ENCODE measurements at places on chromosomes 4 and X.

DNA sequence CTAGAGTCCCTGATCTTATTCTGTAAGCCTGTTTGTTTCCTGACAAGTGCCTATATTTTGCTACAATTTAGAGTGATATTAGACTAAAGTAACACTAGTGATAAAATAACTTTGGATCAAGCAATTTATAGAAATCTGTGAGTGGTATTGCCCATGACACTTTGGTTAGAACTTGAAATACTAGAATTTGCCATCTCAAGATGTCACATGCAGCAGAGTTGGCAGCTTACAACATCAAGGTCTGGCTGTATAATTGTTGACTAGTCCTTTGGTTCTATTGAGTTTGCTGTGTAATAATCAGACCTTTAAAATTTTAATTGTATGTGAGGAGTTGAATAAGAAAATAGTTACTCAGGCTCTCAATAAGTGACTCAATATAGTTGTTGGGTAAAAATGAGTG lies 167.1 kb downstream of the RAPGEF2 start:
- no peak for DNase-seq

DNA sequence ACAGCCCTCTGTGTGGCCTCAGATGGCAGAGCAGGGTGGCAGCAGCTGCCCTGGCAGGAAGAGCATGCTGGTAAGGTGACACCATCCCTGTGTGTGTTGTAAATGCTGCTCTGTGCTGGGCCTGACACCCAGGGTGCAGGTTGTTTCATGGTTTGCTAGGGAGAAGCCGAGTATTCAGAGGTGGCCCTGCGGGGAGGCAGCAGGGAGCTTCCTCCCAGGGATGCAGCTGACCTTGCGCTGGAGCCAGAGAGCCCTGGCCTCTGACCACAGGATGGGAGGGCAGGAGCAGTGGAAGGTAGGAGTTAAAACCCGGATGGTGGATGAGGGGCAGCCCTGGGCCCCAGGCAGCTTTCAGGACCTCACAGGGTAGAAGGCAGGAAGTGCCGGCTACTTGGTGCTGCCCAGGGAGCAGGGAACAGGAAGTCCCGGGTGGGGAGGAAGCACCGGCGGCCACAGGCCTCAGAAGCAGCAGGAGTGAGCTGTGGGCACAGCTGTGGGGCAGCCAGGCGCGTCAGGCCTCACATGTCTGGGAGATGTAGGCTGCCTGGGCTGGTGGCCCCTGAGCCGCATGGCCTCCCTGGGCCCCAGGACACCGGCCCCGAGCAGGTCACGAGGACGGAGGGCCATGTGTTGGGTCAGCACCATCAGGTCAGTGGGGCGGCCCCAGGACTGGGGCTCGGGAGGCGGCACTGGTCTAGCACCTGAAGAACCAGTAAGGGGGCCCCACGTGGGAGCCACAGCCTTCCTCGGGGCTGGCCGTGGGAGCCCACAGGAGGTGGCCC lies 19.1 kb downstream of the SH3BP2 start:
- peak; percentile 75 for DNase-seq

GRCh38 chr4:189202869-189203271 lies 737.8 kb upstream of the FRG1 start:
- DNase-seq, result no peak

DNA sequence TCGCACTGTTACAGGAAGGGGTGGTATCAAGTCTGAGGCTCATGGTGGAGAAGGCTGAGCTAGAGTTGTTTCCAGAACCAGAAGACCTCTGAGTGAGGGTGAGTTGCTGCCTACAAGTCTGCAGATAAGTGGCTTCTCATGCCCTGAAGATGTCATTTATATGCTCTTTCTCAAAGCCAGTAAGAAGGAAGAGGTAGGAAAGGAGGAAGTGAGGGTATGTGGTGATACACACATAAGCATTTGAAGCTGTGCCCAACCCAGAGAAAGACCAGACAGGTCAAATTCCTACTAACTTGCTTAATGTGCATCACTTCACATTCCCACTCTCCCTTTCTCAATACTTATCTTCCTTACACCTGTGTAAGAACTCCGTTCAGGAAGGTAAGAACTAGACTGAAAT lies at the start of gene PPBP:
Gene PPBP (minus strand): TSS at position 130 of the 400 bp plus-strand sequence. CDS start 87 bp downstream, at position 43.
- no peak for DNase-seq

DNA sequence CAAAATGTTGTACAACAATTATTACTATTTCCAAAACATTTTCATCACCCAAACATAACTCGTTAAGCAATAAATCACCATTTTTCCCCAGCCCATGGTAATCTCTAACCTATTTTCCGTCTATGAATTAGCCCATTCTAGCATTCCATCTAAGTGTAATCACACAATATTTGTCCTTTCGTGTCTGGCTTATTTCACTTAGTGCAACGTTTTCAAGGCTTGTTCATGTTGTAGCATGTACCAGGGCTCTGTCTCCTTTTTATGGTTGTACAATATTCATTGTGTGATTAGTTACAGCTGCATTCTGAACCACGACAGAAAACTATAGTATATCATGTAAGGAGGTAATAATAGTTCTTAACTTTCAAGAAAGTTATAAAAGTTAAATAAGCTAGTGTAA lies 656.0 kb upstream of the HS3ST1 start:
- no peak for DNase-seq

GRCh38 chr4:2536193-2537010 lies at the start of gene FAM193A:
TSS of gene FAM193A (plus strand) at chr4:2536647. CDS start at chr4:2536916, 269 bp downstream.
- peak; percentile 99 for DNase-seq

DNA sequence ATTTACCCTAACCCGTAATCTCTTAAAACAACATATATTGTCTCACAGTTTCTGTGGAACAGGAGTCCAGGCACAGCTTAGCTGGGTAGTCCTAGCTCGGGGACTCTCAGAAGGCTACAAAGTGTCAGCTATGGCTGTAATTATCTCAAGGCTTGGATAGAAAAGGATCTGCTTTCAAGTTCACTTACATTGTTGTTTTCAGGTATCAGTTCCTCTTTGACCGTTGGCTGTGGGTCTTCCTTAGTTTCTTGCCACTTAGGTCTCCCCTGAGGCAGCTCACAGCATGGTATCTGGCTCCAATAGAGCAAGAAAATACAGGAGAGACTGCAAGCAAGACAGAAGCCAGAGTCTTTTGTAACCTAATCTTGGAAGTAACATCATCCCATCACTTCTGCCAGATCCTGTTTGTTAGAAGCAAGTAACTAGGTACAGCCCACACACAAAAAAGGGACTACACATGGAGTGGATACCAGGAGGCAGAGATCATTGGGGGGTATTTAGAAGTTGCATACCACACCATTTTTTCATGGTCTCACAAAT lies 137.0 kb downstream of the MAGEB5 start:
- DNase-seq, result no peak

DNA sequence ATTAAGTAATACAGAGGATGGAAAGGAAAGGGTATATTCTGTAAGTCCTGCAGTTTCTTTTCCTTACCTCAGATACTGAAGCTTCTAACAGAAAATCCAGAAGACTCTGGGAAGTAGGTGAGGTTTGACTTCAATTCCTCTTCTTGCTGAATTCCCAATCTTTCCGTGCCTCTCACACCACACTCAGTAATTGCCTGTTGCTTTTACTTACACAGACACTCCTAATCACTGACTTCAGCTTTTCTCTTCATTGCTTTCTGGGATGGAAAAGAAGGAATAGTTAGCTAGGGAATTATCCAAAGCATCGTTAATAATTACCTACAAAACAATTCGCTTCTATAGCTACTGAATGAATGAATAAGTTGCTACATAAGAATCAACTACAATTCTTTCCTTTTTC lies 163.6 kb downstream of the FBXO8 start:
- DNase-seq, result no peak

GRCh38 chr4:54277691-54278090 lies 48.6 kb downstream of the PDGFRA start:
- no peak for DNase-seq

- no peak for DNase-seq
These were observed 28.4 kb downstream of the CLDN2 start for GRCh38 chrX:106948641-106949040.

GRCh38 chrX:40570346-40571093 lies 10.2 kb upstream of the ATP6AP2 start:
- DNase-seq, result peak; percentile 15

DNA sequence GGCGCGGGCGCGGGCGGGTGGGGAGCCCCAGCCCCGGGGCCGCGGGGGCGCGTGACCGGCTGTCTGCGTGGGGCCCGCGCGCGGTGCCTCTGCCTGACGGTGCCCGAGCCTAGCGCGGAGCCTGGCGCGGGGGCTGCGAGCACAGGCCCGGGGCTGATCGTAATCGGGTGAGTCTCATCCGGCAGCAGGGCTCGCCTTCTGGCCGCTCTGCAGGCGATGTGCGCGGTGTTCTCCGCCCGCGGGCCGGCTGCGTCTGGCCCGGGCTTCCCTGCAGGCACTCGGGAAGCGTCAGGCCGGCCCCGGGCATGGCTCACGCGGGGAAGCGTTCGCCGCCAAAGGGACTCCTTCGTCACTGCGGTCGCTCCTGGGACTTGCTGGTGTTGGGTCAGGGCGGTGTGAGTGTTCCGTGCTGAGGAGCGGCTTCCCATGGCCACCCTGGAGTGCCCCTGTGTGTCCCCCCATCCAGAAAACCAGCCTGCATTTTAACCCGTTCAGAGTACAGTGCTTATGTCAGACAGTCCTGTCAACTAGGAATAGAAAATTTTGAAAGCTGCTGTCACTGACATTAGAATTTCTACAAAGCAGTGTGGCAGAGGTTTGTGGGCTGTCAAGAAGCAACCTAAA lies 40.6 kb downstream of the FAM149A start:
- peak; percentile 25 for DNase-seq

- DNase-seq, result no peak
These were observed 664.3 kb downstream of the RPA4 start for GRCh38 chrX:97547877-97548578.

DNA sequence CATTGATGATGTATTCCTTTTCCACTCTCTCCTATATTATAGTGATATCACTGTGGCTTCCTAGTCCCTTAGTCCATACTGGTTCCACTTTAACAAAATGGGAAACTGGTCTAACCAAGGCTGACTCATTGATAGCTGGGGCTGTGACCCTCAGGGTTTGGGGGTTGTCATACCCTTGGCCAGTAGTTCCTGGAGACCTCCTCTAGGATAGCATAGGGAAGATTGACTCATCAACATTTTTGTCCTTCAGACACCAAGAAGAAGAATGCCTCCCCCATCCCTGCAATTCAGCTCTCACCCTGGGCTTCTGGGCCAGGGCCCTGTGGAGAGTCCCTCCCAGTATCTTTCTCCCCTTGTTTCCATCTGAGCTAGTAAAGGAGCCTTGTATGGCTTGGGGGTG lies 68.8 kb upstream of the PRPS1 start:
- DNase-seq, result no peak

DNA sequence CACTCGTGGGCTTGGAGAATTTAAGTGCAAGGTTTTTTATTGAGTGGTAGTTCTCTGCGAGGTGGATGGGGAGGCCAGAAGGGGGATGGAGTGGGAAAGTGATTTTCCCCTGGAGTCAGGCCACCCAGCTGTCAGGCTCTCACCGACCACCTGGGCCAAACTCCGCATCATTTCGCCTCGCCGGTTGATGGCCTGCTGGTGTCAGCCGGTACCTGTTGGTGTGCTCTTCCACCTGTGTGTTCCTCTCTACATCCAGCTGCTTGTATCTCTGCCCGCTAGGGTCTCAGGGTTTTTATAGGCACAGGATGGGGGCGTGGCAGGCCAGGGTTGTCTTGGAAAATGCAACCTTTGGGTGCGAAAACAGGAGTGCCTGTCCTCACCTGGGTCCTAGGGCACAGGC lies 200.9 kb downstream of the DACH2 start:
- no peak for DNase-seq

- DNase-seq, result no peak
These were observed 45.9 kb downstream of the TSC22D3 start for GRCh38 chrX:107729558-107730297.

DNA sequence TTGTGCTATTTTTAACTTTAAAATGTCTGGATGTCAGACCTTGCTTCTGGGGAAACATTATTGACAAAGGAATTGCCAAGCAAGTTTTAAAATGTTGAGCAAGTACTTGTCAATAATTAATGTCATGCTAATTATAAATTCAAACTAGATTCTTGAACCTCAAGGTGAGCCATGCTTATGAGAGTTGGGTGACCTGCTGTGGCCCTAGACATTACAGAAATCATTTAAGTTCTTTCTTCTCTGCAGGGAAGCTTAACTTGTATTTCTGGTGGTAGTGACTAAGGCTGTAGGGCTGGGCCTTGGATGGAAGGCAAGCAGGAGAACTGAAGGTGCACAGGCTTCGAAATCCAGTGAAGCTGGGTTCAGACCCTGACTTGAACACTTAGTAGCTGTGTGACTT lies 14.8 kb upstream of the UCHL1 start:
- DNase-seq, result no peak
